ENCODE measurements at places on chromosomes 16 and 17. TPM values are rescaled to one million over a fixed set of nuclear protein-coding genes. Genes with fewer than 3 reads are reported as not detected.

DNA sequence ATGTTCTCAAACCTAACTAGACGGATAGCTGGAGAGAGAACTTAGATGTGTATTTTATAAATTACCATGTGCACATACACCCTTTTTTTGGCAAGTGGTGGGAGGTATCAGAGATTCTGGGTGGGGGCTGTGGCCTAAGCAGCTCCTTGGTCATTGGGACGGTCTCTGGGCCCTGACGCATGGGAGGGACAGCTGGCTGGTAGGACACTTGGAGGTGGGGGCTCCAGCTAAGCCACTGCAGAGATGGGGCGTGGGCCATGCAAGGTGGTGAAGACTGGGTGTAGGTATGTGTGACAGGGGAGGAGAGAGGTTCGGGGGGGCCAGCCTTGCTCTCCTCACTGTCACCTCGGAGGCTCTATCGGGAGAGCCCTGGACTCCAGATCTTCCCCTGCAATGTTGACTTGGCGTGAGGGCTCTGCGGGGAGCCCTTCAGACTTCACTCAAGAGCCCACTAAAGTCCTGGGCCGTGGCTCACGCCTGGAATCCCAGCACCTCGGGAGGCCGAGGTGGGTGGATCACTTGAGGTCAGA, 17.1 kb downstream of the C1QTNF1 start:
- H3K36me3 ChIP-seq = no peaks in the 10 kb centered on the region
- H3K27me3 ChIP-seq = no peaks in the 10 kb centered on the region
- no peak for DNase-seq
- H3K4me3 ChIP-seq = no peak overlapping the region
- peaks cover 5% of the 10 kb centered on the region for H3K4me1 ChIP-seq

DNA sequence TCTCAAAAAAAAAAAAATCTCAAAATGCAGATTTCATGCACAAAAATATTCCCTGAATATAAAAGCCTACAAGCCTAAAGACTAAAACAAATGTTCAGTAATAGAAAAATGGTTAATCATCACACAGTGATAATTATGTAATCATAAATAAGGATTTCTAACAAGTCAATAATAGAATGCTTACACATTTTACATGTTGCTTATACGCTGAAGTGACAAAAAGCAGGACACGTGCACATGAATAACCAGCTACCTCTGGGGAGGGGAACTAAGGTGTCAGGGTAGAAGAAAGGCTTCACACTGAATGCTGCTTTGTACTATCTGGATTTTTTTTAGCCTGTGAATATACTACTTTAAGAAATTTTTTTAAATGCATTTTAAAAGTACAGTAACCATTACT, 31.1 kb downstream of the HEATR6 start:
- no peak for DNase-seq
- H3K4me1 ChIP-seq = no peaks in the 10 kb centered on the region
- H3K27ac ChIP-seq = no peak overlapping the region
- H3K4me3 ChIP-seq = no peak overlapping the region
- H3K36me3 ChIP-seq = peaks cover 59% of the 10 kb centered on the region

DNA sequence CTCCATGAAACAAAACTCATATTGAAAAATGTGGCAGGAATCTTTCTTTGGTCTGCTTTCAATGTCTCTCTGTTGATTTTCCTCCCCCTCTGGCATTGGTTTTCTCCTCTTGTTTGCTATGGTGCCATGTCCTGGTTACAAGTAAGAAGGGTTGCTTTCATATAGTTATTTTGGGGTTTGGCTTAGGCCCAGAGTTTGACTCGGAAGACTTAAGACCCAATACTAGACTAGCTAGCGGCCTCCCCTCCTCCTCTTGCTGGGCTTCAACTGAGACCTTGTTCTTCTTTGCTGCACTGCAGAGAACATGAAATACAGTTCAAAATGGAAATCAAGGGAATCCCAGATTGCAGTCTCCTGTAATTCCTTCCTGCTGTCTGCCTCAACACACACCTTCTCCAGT, 30.0 kb upstream of the CLEC18A start:
- peaks cover 17% of the 10 kb centered on the region for H3K4me1 ChIP-seq
- H3K36me3 ChIP-seq = peaks cover 15% of the 10 kb centered on the region
- no peak overlapping the region for H3K27ac ChIP-seq
- DNase-seq = no peak

GRCh38 chr17:17792551-17793377, 44.0 kb downstream of the SREBF1 start:
- H3K27ac ChIP-seq = peak overlapping the region; percentile 40
- peaks cover 70% of the 10 kb centered on the region for H3K4me1 ChIP-seq
- no peaks in the 10 kb centered on the region for H3K27me3 ChIP-seq
- DNase-seq = no peak
- peaks cover 60% of the 10 kb centered on the region for H3K36me3 ChIP-seq
- H3K4me3 ChIP-seq = no peak overlapping the region

DNA sequence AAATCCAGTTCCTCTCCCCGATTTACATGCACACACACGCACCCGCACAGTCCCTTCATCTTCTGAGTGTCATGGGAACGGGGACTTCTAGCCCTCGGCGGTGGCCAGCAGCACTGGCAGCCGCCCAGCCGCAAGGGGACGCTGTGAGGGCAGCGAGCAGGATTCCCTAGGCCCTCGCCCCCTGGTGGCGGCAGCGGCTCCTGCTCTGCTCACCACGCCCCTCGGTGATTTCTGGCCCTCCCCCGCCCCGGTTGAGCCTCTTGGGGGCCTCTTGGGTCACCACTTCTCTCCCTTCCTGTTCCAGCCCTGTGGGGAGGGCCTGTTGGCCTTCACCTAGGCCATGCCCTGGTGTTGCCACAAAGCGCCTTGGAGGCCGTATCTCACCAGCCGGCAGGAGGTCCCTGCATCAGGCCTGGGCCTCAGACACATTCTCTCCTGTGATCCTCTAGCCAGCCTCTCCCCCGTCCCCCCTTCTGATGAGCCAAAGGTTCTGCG, 75.2 kb upstream of the KSR1 start:
- DNase-seq = no peak
- no peaks in the 10 kb centered on the region for H3K36me3 ChIP-seq
- H3K27me3 ChIP-seq = no peaks in the 10 kb centered on the region
- H3K4me3 ChIP-seq = no peak overlapping the region
- no peak overlapping the region for H3K27ac ChIP-seq

DNA sequence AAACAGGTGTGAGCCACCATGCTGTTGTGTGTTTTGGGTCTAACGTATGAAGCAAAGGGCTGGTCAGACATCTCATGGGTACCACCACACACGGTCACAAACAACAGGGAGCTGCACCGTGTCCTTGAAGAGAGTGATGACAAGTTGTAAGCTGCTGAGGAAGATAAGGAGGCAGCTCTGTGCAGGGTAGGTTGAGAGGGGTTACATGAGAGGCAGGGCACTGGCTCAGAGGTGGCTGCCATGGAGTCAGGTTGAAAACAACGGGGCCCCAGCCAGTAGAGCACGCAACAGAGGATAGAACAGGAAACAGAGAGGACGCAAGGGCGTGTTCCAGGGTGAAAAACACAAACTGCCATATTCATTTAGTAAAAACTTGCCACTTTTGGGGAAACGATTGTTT, 52.2 kb downstream of the TRARG1 start:
- no peaks in the 10 kb centered on the region for H3K36me3 ChIP-seq
- no peak overlapping the region for H3K27ac ChIP-seq
- H3K27me3 ChIP-seq = no peaks in the 10 kb centered on the region
- H3K4me3 ChIP-seq = no peak overlapping the region
- no peaks in the 10 kb centered on the region for H3K4me1 ChIP-seq

- no peaks in the 10 kb centered on the region for H3K36me3 ChIP-seq
- no peaks in the 10 kb centered on the region for H3K4me1 ChIP-seq
- DNase-seq = no peak
These were observed 104.3 kb downstream of the STXBP4 start for GRCh38 chr17:55072898-55073297.

The ZNF624 gene
- polyA plus RNA-seq = 7.5 TPM

DNA sequence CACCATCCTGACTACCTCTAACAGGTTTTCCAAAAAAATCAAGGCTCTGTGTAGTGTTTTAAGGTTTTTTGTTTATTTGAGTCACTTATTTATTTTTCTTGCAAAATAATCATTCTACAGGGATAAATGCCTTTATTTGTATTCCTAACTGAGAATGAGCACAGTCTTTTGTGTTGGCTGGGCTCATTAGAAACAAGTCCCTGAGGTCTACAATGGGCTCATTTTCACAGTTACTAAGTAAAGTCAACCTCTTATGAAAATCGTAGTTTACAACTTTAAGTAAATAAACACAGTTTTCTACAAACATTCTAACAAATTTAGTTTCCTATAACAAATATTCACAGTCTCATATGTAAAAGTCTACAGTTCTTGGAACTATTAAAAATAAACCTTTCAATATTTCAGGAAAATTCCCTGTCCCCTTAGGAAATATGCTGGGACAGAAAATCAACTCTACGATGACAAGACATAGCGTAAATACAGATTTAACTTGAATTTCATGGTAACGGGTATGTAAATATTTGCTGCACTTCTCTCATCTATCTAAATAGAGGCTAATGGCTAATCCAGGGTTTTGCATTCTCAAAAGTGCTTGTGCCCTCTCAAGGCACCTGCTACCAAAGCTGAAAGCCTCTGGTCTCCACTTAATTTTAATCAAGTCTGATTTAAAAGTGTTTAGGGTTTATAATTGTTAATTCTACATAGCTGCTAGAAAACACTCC, 31.5 kb upstream of the CDH5 start:
- no peak overlapping the region for H3K4me3 ChIP-seq
- H3K36me3 ChIP-seq = no peaks in the 10 kb centered on the region
- peaks cover 21% of the 10 kb centered on the region for H3K4me1 ChIP-seq
- H3K27ac ChIP-seq = peak overlapping the region; percentile 52

DNA sequence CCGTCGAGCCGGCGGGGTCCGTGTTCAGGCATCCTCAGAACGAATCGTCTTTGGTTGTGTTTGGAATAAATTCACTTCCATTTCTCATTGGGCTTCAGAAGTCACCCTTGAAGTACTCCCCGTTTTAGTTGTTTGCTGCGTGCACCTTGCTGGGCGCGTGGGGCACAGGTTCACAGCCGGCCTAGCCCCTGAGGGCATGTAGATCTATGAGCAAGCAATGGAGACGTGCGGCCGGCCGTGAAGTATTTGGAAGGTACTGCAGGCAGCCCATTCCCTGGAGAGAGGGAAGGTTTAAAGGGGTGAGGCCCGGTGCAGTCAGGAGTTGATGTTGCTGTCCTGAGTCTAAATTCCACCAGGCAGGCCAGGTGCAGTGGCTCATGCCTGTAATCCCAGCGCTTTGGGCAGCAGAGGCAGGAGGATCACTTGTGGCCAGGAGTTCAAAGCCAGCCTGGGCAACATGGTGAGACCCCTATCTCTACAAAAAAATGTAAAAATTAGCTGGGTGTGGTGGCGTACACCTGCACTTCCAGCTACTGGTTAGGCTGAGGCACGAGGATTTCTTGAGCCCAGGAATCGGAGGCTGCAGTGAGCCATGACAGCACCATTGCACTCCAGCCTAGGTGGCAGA, 714 bp downstream of the ACSF3 start:
- H3K36me3 ChIP-seq = peaks cover 30% of the 10 kb centered on the region
- H3K27me3 ChIP-seq = peaks cover 5% of the 10 kb centered on the region
- no peak for DNase-seq
- H3K4me3 ChIP-seq = peak overlapping the region; percentile 63

The MT1H gene
- not detected for polyA plus RNA-seq

DNA sequence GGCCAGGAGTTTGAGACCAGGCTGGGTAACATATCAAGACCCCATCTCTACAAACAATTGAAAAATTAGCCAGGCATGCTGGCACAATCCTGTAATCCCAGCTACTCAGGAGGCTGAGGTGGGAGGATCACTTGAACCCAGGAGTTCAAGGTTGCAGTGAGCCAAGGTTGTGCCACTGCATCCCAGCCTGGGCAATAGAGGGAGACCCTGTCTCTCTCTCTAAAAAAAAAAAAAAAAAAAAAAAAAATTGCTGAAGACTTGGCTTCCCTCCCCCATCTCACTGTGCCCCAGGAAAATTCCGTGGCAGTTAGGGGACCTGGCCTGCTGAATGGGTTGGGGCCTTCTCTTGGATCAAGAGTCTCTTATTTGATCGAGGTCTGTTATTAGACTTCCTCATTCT, at the start of gene ODF4:
TSS of gene ODF4 (plus strand) at position 301 of the 400 bp plus-strand sequence. CDS start 212 bp downstream, outside the sequence.
- no peak within 1 kb of the TSS for H3K27ac ChIP-seq
- no peak for DNase-seq
- no peak within 1 kb of the TSS for H3K4me3 ChIP-seq
- H3K36me3 ChIP-seq = no peaks in the 10 kb centered on the region

Data from spinal cord (tissue), 10 donors.